Endothelial cell of umbilical vein (primary cell): ENCODE measurements at places on chromosomes 4 and X. TPM values are rescaled to one million over a fixed set of nuclear protein-coding genes. Genes with fewer than 3 reads are reported as not detected.

ARHGAP4 gene
- 20.9 and 24.5 TPM in 2 replicates for polyA plus RNA-seq

EGFL6 gene
- polyA plus RNA-seq, result not detected in 2 replicates

UGT2B15 gene
- polyA plus RNA-seq, result not detected in 2 replicates

- H3K4me1 ChIP-seq, result no peaks in the 10 kb centered on the region
- no peaks in the 10 kb centered on the region for H3K27me3 ChIP-seq
- no peaks in the 10 kb centered on the region for H3K36me3 ChIP-seq
- no peak for DNase-seq
- no peak overlapping the region for H3K27ac ChIP-seq
Measured at GRCh38 chr4:86569103-86569870, 24.8 kb upstream of the PTPN13 start.

DNA sequence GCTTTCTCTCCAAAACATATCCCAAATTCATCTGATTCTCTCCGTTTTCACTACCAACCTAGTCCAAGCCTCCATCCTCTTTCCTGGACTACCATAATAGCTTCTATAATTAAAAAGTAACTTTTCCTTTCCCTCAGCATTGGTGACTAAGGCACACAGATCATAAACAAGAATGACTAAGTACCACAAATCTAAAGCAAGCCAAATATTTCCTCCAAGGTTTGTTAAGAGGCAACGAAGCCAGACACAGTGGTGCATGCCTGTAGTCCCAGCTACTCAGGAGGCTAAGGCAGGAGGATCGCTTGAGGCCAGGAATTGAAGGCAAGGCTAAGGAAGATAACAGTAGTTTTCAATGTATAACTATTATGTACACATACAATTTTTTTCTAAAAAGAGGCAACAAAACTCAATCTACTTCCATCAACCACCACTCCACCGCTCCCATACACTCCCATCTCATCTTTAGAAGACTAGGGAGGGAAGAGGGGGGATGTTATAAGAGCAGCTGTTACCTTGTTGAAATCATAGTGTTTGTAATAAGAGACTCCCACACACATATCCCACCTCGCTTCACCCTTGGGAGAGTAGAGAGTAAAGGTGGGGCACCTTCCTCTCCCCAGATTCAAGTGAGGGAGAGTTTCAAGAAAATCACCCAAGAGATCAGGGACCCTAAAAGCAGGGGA lies 4.2 kb upstream of the JCHAIN start:
- no peaks in the 10 kb centered on the region for H3K4me1 ChIP-seq
- H3K4me3 ChIP-seq, result no peak overlapping the region
- no peak for DNase-seq
- no peaks in the 10 kb centered on the region for H3K36me3 ChIP-seq
- no peaks in the 10 kb centered on the region for H3K27me3 ChIP-seq
- no peak overlapping the region for H3K27ac ChIP-seq

- H3K36me3 ChIP-seq, result no peaks in the 10 kb centered on the region
- H3K4me3 ChIP-seq, result no peak overlapping the region
- H3K4me1 ChIP-seq, result peaks cover 3% of the 10 kb centered on the region
Measured at GRCh38 chr4:11604821-11605220, 176.1 kb upstream of the HS3ST1 start.

- H3K4me1 ChIP-seq, result no peaks in the 10 kb centered on the region
- no peaks in the 10 kb centered on the region for H3K27me3 ChIP-seq
- DNase-seq, result peak; percentile 34
- H3K27ac ChIP-seq, result no peak overlapping the region
- H3K36me3 ChIP-seq, result no peaks in the 10 kb centered on the region
Measured at GRCh38 chrX:84865113-84865512, 138.6 kb upstream of the APOOL start.

DNA sequence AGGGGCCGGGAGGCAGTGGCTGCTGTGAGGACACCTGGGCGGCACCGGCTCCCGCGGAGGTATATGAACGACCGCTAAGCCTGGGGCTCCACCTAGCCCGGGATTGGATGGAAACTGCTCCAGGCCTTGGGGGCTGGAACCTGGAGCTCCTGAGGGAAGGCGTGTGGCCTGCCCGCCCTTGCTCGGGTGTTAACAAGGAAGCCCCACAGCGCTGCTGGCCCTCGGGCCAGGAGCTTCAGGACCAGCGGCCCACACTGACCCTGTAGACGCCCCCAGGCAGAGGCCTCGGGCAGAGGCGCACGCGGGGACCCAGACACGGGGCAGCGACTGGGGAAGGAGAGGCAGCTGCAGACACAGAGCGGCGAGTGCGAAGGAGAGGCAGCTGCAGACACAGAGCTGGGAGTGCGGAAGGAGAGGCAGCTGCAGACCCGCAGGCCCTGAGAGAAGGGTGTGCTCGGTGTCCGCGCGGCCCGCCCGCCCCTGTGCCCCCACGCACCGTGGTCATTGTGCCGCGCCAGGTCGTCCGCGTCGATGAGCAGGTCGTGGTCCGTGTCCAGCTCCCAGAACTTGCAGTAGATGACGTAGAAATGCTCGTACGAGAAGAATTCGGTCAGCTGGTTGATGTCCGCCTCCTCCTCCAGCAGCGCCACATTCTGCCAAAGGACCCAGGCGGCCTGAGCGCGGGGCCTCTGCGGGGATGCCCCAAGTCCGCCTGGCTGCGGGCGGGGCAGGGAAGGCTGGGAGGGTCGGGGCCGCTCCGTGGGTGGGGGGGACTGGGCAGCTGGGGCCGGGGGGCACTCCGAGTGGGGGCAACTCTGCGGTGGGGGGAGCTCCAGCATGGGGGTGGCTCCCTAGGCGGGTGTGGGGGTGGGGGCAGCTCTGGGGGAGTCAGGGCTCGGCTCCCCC lies 26.7 kb upstream of the GTPBP6 start:
- no peaks in the 10 kb centered on the region for H3K27me3 ChIP-seq
- DNase-seq, result no peak
- no peaks in the 10 kb centered on the region for H3K36me3 ChIP-seq
- peaks cover 9% of the 10 kb centered on the region for H3K4me1 ChIP-seq

- H3K4me3 ChIP-seq, result no peak overlapping the region
- no peak overlapping the region for H3K27ac ChIP-seq
- no peak for DNase-seq
- H3K4me1 ChIP-seq, result no peaks in the 10 kb centered on the region
- no peaks in the 10 kb centered on the region for H3K36me3 ChIP-seq
Measured at GRCh38 chrX:39559229-39559628, 538.5 kb downstream of the BCOR start.

- H3K27me3 ChIP-seq, result no peaks in the 10 kb centered on the region
- H3K4me1 ChIP-seq, result no peaks in the 10 kb centered on the region
- DNase-seq, result no peak
- H3K36me3 ChIP-seq, result no peaks in the 10 kb centered on the region
- no peak overlapping the region for H3K4me3 ChIP-seq
Measured at GRCh38 chrX:35699642-35700041, 98.5 kb upstream of the MAGEB16 start.

- DNase-seq, result no peak
- H3K36me3 ChIP-seq, result no peaks in the 10 kb centered on the region
- no peaks in the 10 kb centered on the region for H3K4me1 ChIP-seq
- no peak overlapping the region for H3K4me3 ChIP-seq
- H3K27ac ChIP-seq, result no peak overlapping the region
Measured at GRCh38 chr4:9808077-9808476, 26.6 kb downstream of the DRD5 start.

DNA sequence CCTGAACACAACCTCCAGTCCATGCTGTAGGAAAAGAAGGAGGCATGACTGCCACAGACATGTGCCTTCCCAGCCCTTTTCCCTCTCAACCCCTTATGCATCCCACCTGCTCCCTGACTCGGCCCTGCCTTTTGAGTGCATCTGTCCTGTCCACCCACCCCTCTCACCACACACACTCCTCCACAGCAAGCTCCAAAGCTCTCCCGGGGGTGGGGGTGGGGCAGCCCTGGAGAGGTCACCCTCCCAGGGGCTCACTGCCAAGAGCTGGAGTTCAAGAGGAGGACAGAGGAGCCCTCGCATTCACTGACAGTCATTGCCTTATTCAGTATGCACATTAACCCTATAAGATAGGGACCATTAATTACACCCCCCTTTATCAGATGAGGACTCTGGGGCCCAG lies 46.6 kb upstream of the MAMLD1 start:
- no peaks in the 10 kb centered on the region for H3K4me1 ChIP-seq
- no peaks in the 10 kb centered on the region for H3K36me3 ChIP-seq
- no peak overlapping the region for H3K4me3 ChIP-seq
- H3K27me3 ChIP-seq, result peaks cover 2% of the 10 kb centered on the region
- H3K27ac ChIP-seq, result no peak overlapping the region
- DNase-seq, result no peak
